ENCODE measurements at places on chromosomes 12 and 14. TPM values are rescaled to one million over a fixed set of nuclear protein-coding genes. Genes with fewer than 3 reads are reported as not detected.

The PSMA6 gene
- total RNA-seq = 160 TPM

The RAPGEF3 gene
- 81.5 TPM for total RNA-seq

The CD4 gene
- 4.7 TPM for total RNA-seq

The CTDSP2 gene
- total RNA-seq = 181 TPM

The IFNG gene
- not detected for total RNA-seq

The ANO2 gene
- 4.5 TPM for total RNA-seq

- H3K27me3 ChIP-seq = peaks cover 2% of the 10 kb centered on the region
- H3K4me1 ChIP-seq = no peaks in the 10 kb centered on the region
- peaks cover 3% of the 10 kb centered on the region for H3K36me3 ChIP-seq
- DNase-seq = no peak
Measured at GRCh38 chr14:99909513-99910064, 116.4 kb downstream of the EML1 start.

DNA sequence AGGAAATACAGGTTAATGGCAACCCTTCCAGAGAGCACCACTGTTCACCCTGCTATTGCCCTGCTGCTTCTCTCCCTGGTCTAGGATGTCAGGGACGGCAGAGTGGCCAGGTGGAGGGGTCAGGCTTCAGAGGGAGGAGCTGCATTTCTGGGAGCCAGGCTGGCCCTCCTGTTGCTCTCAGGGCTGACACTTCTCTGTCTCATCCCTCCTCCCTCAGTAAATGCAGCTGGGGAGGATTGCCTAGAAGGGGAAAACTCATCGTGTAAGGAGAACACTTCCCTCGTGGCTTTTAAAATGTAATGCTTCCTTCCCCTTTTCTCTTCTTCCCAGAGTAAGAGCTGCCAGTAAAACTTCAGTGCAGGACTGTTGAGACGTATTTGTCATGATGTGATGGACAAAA, 20.8 kb downstream of the SUSD6 start:
- no peak for DNase-seq
- H3K27ac ChIP-seq = peak overlapping the region; percentile 43
- peaks cover 80% of the 10 kb centered on the region for H3K4me1 ChIP-seq
- no peak overlapping the region for H3K4me3 ChIP-seq
- H3K36me3 ChIP-seq = peaks cover 2% of the 10 kb centered on the region

DNA sequence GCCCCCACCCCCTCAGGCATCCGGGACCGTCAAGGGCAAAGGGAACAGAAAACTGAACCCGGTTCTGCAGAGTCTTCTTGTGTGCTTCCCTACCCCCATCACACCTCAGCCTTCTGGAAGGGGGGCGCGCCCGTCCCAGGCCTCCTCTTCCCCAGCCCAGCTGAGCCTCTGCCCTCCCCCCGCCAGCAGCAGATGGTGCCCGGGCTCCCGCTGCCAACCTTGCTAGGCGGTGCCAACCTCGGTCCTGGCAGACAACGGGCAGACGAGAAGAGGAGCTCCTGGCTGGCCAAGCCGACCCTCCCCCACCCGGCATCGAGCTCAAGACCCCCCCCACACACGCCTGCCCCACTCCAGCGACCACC, 8.7 kb downstream of the STAC3 start:
- peaks cover 39% of the 10 kb centered on the region for H3K27me3 ChIP-seq
- no peak overlapping the region for H3K4me3 ChIP-seq
- peaks cover 24% of the 10 kb centered on the region for H3K4me1 ChIP-seq

GRCh38 chr12:82522762-82523161, 163.9 kb upstream of the TMTC2 start:
- H3K4me3 ChIP-seq = no peak overlapping the region
- H3K27me3 ChIP-seq = no peaks in the 10 kb centered on the region
- no peaks in the 10 kb centered on the region for H3K36me3 ChIP-seq

DNA sequence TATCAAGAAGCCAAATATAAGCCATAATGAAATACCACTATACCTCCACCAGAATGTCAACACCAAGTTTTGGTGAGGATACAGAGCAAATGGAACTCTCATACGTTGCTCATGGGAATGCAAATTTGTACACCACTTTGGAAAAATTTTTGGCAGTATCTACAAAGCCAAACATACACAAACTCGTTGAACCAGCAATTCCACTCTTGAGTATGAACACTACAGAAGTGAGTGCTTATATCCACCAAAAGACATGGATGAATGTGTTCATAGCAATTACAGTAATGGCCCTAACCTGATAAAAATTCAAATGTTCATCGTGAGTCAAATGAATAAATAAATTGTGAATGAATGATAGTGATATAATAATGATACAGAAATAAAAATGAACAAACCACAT, 24.8 kb downstream of the C12orf71 start:
- no peak overlapping the region for H3K27ac ChIP-seq
- no peaks in the 10 kb centered on the region for H3K36me3 ChIP-seq

DNA sequence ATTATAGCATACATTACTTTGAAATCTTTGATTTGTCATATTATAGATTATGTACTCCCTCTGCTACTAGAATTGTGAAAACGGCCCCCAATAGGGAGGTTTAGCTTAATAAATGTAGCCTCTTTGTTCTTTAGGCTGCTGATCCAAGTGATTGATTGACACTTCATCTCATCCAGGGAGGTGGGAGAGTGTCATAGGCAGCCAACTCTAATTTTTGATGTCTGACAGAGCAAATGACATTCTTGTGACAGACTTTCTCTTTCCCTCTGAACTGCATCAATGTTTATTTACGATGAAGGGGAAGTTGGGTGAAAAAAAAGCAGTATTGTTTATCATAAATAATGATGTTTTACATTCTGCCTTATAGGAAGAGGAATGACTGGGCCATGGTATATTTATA, 221.4 kb downstream of the MDGA2 start:
- no peak for DNase-seq
- no peaks in the 10 kb centered on the region for H3K4me1 ChIP-seq
- no peaks in the 10 kb centered on the region for H3K27me3 ChIP-seq

GRCh38 chr12:82326905-82327503, 31.2 kb downstream of the CCDC59 start:
- no peaks in the 10 kb centered on the region for H3K4me1 ChIP-seq
- H3K27ac ChIP-seq = no peak overlapping the region
- H3K36me3 ChIP-seq = no peaks in the 10 kb centered on the region
- no peaks in the 10 kb centered on the region for H3K27me3 ChIP-seq
- H3K4me3 ChIP-seq = no peak overlapping the region

GRCh38 chr14:76769636-76770292, 8.5 kb downstream of the VASH1 start:
- H3K4me3 ChIP-seq = no peak overlapping the region
- peak overlapping the region; percentile 57 for H3K27ac ChIP-seq
- H3K36me3 ChIP-seq = peaks cover 24% of the 10 kb centered on the region
- H3K4me1 ChIP-seq = peaks cover 67% of the 10 kb centered on the region
- no peak for DNase-seq
- peaks cover 8% of the 10 kb centered on the region for H3K27me3 ChIP-seq

DNA sequence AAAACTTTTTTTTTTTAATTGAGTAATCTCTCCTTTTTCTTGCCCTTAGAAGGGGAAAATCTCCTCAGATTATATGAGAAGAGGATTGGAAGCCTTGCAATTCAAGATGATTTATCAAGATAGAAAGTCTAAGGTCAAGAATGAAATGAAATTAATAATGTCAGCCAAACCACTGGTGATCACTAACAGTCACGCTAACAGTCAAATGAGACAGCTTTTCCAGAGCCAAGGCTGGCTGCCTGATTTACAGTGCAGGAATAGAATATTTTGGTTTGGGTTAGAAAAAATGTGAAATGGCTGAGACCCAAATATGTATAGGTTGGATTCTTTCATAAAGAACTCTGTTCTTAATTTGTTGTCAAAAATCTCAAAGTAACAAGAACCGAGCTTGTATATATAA, 204.3 kb downstream of the PPM1H start:
- H3K27ac ChIP-seq = no peak overlapping the region
- H3K27me3 ChIP-seq = peaks cover 3% of the 10 kb centered on the region
- no peak overlapping the region for H3K4me3 ChIP-seq
- no peak for DNase-seq
- H3K36me3 ChIP-seq = peaks cover 24% of the 10 kb centered on the region

- DNase-seq = no peak
- peaks cover 36% of the 10 kb centered on the region for H3K4me1 ChIP-seq
- peaks cover 45% of the 10 kb centered on the region for H3K27me3 ChIP-seq
- H3K36me3 ChIP-seq = no peaks in the 10 kb centered on the region
- no peak overlapping the region for H3K27ac ChIP-seq
Measured at GRCh38 chr12:53967421-53967925, 5.5 kb upstream of the HOXC11 start.

DNA sequence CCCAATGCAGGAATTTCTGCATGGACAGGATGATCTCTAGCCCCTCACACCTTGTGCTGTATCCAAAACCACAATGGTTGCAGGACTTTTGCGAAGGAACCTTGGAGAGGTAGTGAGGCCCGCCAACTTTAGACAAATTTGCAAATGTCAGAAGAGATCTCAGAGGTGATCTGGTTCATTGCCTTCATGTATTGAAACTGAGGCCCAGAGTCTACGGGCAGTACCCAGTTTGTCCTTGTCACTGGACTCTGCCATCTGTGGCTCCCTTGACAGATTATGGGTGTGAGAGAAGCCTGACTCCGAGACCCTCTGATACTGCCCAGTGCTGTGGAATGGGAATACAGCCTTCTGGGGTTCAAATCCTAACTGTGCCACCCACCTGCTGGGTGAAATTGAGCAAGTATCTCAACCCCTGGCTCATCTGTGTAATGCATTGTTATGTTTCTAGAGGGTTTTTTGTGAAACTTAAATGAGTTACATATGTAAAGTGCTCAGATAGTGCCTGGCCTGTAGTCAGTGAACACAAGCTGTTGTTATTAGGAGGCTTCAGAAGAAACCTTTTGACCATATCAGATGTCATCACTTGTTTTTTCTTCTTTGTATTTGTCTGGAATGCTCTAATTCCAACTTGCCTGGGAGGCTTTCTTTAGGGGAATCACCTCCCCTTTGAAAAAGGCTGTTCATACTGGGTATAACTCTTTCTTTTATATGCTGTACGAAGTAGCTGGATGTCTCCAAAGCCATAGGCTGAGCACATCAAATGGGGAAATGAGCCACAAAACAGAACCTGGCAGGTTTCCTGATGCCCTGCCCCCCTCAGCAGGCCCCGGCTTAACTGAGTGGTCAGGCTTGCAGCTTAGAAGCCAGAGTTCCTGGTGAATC, 71.4 kb upstream of the SRSF5 start:
- peak overlapping the region; percentile 44 for H3K4me3 ChIP-seq
- H3K4me1 ChIP-seq = peaks cover 85% of the 10 kb centered on the region
- peak overlapping the region; percentile 93 for H3K27ac ChIP-seq

- H3K27me3 ChIP-seq = no peaks in the 10 kb centered on the region
- H3K36me3 ChIP-seq = peaks cover 9% of the 10 kb centered on the region
- H3K4me1 ChIP-seq = peaks cover 3% of the 10 kb centered on the region
- H3K27ac ChIP-seq = no peak overlapping the region
- H3K4me3 ChIP-seq = no peak overlapping the region
Measured at GRCh38 chr14:90900476-90901083, 84.3 kb upstream of the TTC7B start.
